ENCODE measurements at places on chromosomes 5 and 9.

DNA sequence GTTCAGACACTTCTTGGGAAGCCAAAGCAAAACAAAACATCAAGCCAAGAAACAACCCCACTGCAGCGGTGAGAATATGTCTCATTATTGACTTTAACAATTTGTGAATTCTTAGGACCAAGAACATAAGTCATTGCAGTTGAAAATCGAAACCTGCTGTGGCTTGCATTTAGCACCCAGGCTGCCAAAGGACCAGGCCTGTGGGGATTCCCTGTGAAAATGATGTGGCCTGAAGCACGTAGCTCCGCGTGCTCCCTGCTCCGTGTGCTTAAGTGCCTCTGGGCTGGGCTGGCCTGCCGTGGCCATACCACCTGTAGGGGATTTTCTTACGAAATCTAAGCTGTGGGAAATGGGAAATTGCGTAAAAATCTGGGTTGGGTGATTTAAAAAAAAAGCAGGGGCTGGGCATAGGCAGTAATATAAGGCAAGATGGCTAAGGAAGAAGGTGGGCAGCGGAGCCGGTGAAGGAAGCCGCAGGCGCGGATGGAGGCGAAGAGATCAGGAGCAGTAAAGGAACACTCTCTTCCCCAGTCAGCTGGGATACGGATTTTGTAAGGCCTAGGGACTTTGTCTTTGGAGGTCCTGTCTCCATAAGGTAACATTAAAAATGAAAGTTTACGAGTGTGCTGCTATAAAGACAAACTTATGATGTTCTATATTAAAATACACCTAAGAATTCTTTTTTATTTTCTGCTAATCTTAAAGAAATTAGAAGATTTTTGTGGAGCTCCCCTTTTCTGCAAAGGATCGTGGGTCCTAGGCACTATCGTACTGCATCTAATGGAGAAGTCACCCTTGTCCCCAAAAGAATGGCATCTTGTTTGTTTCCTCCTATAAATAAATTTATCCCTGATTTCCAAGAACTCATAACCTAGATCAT lies 189.6 kb upstream of the SEMA6A start:
- DNase-seq: no peak

DNA sequence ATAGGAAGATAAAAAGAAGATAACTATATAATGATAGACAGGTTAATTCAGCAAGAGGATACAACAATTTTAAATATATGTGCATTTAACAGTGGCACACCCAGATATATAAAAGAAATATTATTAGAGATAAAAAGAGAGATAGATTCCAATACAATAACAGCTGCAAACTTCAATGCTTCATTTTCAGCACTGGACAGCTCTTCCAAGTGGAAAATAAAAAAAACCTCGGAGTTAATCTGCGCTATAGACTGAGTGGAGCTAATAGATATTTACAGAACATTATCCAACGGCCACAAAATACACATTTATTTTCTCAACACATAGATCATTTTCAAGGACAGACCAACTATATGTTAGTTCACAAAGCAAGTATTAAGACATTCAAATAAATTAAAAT lies 1229.5 kb upstream of the CDH6 start:
- DNase-seq: no peak

- no peak for DNase-seq
Measured at GRCh38 chr9:466747-467146, 252.1 kb downstream of the DOCK8 start.

DNA sequence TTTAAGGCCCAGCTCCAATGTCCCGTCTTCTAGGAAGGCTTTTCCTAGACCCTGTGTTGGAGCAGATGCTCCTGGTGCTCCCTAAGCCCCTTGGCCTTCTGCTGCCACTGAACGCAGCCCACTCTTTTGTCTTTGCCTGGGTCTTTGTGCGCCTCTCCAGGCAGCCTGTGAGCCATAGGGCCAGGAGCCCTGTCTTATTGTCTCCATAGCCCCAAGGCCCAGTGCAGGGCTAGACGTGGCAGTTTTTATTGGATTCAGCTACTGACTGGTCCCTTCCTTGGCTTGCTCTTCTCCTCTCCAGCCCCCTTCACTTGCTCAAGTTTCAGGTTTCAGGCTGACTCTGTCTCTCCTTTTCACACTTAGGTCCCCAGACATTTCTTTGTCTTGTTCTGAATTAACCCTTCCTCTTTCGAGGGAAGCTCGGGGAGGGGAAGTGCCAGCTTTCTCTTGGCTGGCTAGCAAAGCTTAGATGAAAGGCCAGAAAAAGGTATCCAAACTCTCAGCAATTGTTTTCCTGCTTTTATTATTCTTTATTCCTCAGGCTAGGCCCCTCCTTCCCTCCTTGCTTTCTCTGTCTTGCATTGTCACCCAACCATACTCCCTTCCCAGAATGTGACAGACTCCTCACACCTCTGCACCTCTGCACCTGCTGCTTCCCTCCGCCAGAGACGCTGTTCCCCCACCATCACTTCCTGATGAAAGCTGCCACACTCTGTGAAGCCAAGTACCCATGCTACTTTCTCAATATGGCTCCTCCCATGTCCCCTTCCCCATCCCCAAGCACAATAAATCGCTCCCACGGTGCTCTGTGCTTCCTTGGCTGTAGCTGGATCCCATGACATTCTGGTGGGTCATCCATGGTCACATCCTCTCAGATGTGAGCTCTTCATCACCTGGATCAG lies 101.6 kb upstream of the CPEB4 start:
- no peak for DNase-seq

DNA sequence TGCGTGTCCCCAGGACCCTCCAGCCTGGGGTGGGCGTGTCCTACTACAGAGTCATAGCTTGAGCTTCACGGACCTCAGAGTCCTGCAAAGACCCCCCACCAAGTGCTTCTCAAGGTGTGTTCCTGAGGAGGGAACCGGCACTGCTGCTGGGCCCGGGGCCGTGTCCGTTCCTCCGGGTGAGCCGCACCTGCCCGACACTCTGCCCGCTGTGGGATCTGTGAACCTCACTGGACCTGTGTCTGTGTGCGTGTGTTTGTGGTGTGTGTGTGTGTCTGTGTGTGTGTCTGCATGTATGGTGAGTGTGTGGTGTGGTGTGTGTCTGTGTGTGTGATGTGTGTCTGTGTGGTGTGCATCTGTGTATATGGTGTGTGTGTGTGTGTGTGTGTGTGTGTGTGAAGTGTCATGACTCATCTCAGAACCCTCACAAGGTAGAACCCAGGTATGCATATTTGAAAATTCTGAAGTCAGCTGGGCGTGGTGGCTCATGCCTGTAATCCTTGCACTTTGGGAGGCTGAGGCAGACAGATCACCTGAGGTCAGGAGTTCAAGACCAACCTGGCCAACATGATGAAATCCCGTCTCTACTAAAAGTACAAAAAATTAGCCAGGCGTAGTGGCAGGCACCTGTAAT lies 40.9 kb upstream of the RXRA start:
- no peak for DNase-seq

GRCh38 chr9:31347082-31347617 lies 1037.3 kb upstream of the ACO1 start:
- DNase-seq: no peak

- no peak for DNase-seq
Measured at GRCh38 chr9:2800394-2801179, 43.3 kb downstream of the PUM3 start.

GRCh38 chr5:10760921-10761184 lies 181 bp downstream of the DAP start:
- no peak for DNase-seq

GRCh38 chr9:98310752-98311392 lies 55.4 kb upstream of the TBC1D2 start:
- no peak for DNase-seq

DNA sequence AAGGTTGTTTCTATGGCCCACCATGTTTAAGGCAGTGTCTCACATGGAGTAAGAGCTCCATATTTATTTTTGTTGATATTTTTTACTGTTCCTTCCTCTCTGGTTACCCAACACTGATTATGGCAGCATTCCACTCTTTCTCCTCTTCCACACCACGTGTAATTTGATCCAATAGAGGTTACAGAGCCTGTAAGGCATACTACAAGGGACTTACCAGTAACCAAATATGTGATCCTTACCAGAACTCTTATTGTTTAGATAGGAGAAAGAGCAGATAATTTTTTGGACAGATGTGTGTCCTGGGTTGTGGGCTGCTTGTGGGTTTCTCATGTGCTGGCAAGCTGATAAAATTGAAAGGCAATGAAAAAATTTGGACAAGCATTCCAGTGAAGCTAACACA lies 261.3 kb downstream of the TMEM167A start:
- no peak for DNase-seq

- DNase-seq: no peak
Measured at GRCh38 chr9:2082772-2083171, 67.6 kb downstream of the SMARCA2 start.

- DNase-seq: no peak
Measured at GRCh38 chr5:36944607-36945225, 68.1 kb downstream of the NIPBL start.

- no peak for DNase-seq
Measured at GRCh38 chr5:108003178-108003577, 332.4 kb upstream of the EFNA5 start.

GRCh38 chr9:137194909-137195308 lies 5.6 kb downstream of the TPRN start:
- no peak for DNase-seq

DNA sequence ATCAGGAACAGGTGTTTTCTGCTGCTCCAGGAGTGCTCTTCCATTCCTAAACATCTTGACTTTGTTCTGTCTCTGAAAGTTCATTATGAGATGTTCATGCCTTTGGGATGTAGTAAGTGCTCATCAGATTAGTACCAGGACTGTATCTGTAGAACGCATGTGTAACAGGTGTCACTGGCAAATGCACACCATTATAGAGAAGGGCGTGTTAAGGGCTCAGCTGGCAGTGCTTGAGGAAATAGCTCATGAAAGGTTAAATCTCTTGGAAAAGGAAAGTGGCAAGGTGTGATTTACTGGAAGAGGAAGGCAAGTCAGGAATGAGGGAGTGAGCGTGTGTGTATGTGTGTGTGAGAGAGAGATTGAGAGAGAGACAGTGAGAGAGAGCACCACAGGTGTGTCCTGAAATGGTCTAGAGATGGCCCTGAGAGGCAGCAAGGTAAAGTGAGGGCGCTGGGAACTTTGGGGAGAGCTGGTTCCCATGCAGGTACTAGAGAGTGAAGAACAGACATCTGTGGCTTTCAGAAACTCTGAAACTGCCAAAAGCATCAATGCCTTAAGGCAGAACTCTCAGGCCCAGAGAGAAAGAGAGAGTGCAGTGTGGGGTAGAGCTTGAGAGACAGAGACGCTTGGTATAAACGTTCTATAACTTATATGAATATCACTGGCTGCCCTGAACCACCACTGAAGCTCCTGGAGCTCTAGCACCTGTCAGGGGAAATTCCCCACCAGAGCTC lies 13.7 kb upstream of the CXCL14 start:
- no peak for DNase-seq

- DNase-seq: no peak
Measured at GRCh38 chr5:150258130-150258529, 31.4 kb downstream of the CAMK2A start.

GRCh38 chr5:143318833-143319232 lies 84.7 kb downstream of the NR3C1 start:
- no peak for DNase-seq

DNA sequence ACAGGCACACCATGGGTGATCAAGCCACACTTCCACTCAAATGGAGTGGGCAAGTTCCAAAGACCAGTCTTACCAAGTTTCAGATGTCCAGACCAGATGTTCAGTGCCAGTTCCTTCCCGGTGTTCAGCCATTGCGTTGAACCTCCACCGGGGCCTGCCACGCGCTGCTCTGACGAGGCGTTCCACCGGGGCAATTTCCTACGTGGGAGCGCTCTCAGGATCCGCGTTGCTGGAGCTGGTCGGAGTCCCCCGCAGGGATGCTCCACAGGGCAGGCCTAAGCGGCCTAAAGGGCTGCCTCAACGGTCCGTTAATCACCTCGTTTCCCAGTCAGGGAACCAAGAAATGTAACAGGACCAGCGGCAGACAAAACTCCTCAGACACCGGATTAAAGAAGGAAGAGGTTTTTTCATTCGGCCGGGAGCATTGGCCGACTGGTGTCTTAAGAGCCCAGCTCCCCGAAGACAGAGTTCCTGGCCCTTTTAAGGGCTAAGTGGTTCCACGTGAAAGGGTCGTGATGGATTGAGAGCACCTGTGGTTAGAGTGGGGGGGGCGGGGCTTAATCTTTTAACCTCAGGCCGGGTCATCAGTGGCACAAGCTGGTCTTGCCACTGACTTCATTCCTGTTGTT lies 35.7 kb upstream of the PPP1R26 start:
- DNase-seq: no peak

- no peak for DNase-seq
Measured at GRCh38 chr5:149583394-149583793, 2.1 kb downstream of the ARHGEF37 start.

- no peak for DNase-seq
Measured at GRCh38 chr9:129281506-129282145, 103.6 kb upstream of the IER5L start.

DNA sequence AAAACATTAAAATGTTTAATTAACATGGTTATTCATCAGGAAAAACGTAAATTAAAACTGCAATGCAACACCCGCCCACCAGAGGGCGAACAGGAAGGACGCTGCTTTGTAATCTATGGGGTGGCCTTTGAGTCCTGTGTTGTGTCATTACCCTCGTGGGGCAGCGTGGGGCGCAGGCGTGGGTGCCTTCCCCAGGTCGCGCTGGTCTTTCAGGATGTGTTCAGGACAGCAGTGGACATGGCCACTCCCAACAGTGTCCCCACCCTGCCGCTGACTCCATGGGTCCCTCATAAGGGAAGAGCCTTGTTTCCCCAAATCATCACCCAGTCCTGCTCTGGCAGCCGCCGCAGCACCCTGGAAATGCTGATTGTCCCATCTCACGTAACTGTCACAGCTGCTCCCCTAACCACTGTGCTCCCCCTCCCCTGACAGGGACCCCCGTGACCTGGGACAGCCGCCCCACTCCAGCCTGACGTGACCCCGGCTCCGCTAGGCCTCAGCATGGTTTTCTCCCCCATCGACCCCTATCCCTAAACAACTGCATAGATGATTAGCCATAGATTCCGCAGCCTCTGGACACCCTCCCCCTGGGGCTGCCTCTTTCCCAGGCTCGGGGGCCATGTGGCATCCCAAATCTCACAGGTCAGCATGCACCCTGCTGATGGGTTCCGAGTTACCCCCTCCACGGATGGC lies 36.4 kb downstream of the GLT6D1 start:
- DNase-seq: peak; percentile 28

GRCh38 chr5:13660072-13660471 lies 284.4 kb downstream of the DNAH5 start:
- DNase-seq: no peak
